ENCODE measurements at places on chromosomes 6 and 20.

DNA sequence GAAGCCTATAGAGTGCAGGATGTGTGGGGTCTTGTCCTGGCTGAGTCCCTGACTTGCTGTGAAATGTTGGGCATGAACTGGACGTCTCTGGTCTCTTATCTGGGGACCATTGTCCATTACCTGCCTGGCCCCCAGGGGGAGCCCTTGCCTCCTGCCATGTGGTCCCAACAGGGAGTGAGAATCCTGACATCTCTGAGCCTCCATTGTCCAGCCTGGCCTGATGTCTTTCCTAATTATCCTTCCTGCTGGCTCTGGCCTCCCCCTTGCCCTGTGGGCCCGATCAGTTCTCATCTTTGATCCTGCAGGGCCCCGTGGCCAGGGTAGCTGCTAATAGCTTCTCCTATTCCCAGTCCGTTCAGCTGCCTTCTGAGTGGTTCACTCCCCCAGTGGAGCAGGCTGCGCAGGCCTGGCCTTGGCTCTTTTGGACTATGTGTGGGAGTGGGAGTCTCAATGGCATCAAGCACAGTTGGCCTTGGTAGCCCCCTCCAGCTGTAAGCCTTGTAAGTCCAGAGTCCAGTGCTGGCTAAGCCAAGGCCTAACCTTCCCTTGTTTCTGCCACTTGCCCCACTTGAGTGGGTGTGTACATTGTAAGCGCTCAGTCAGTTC, 77.9 kb upstream of the RALY start:
- DNase-seq = peak; percentile 70

DNA sequence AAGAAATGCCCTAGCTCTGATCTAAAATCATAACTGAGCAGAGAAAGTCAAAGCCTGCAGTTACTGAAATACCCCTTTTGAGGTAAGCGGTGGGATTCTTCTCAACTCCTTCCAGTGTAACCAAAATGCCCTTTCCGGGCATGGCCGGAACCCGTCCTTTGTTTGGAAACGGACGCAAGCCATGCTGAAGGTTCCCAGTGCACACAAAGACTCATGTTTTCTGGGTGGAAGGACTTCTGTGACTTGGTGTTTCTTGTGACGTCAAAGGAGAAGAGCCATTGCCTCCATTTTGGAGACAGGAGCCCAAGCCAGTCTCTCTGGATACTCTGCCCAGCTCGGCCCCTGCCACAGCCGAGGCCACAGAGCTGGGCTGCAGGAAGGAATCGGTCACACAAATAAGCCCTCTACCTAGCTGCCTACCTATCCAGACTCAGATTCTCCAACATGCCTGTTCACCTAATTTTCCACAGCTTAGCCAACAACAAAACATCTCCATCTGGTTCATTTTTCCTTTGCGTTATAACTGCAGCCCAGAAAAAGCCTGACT, 182.8 kb downstream of the TBXT start:
- DNase-seq = no peak

DNA sequence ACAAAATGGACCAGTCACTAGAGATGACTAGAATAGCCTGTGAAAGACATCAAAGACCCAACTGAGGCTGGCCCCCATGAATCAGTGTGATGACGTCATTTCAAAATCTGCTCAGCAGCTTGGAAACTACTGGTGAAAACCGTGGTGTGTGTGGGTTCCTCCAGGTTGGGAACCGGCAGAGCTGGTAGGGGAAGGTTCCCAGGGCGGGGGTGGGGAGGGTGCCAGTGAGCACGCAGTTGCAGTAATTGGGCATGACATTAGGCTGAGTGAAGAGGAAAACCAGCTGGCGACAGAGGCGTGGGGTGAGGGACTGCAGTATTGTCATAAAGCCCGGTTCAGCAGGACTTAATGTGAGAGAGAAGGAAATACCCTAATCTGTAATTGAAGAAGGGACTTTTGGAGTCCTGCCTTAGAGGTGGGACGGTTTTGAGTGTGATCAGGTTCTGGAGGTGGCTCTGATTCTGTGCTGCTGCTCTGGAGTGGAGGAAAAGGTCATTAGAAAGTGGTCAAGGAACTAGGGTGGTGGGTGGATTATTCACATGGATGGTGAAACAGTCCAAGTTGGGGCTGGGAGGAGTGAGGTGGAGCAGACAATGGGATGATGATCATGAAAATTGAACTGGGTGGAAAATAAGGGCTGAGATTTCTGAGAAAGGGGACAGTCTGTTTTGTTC, 52.0 kb upstream of the MTHFD1L start:
- no peak for DNase-seq

- no peak for DNase-seq
Observed at GRCh38 chr20:46549188-46549972, 1.1 kb downstream of the OCSTAMP start.

DNA sequence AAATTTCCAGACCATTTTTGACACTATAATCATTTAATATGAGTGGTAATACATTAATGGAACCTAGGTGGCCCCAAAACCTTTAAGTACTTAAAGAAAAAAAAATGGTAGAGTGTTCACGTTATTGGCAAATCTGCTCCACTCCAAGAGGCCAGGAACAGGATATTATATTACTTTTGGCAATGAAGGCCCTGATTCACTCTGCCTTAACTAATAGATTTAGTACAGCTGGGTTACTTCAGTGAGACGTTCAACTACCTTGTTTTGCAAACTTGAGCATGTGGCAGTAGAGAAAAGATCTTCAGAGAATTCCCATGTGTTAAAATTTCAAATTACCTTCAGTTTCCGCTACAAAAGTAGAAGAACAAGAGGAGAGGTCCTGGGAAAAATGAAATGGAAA, 12.8 kb downstream of the ADNP start:
- no peak for DNase-seq

Data from NCI-H82 (cell line).